ENCODE measurements at places on chromosomes 4 and X. TPM values are rescaled to one million over a fixed set of nuclear protein-coding genes. Genes with fewer than 3 reads are reported as not detected.
A peak's percentile ranks its signal among the peaks of the same experiment; 100 is the strongest.

- no peak for DNase-seq
- peaks cover 4% of the 10 kb centered on the region for H3K36me3 ChIP-seq
- peak overlapping the region; percentile 82 for H3K27ac ChIP-seq
- peak overlapping the region; percentile 66 for H3K4me3 ChIP-seq
- H3K4me1 ChIP-seq = 0 out of 2 replicates have a peak, but pooled peaks cover 2% of the 10 kb centered on the region
Measured at GRCh38 chr4:87391576-87392054, 627 bp upstream of the HSD17B11 start.

DNA sequence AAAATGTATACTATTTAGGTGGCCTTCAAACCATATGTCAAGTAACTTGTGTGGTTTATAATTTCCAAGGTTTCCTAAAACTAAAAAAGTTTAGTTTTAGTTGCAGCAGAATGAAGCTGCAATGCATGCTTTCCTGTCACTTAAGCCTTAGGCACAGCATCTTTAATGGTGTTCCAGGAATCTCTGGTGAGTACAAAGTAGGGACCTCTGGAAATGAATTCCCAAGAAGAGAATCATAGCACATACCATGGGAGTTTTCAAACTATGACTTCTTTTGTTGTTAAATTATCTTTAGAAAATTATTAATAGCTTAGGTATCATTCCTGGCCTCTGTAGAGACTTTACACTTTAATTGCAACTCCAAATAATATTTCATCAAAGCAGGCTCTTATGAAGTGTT, 1005.9 kb upstream of the PABPC4L start:
- H3K27ac ChIP-seq = no peak overlapping the region
- no peak overlapping the region for H3K4me3 ChIP-seq
- H3K27me3 ChIP-seq = no peaks in the 10 kb centered on the region
- H3K36me3 ChIP-seq = no peaks in the 10 kb centered on the region

GRCh38 chr4:36187723-36188333, 56.5 kb downstream of the ARAP2 start:
- no peak overlapping the region for H3K4me3 ChIP-seq
- H3K27me3 ChIP-seq = no peaks in the 10 kb centered on the region

DNA sequence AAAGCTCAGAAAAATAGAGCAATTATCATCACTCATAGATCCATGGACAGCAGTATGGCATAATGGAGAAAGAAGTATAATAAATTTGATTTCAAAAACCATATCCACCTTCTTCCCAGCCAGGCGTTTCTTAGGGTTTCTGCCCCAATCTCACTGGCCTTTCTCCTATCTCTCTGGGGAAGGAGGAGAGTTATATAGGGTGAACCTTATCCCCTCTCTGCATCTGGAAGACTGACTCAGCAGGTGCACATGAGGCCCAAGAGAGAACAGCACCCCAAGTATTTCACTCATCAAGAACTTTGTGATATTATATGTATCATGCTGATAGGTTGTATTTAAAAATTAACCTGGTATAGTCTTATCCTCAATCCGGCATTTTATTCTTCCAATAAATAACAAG, 318.8 kb upstream of the RASGEF1B start:
- no peak overlapping the region for H3K4me3 ChIP-seq
- H3K36me3 ChIP-seq = no peaks in the 10 kb centered on the region
- DNase-seq = no peak
- no peaks in the 10 kb centered on the region for H3K4me1 ChIP-seq
- no peaks in the 10 kb centered on the region for H3K27me3 ChIP-seq
- no peak overlapping the region for H3K27ac ChIP-seq

- H3K4me3 ChIP-seq = no peak overlapping the region
- peaks cover 11% of the 10 kb centered on the region for H3K4me1 ChIP-seq
- no peaks in the 10 kb centered on the region for H3K27me3 ChIP-seq
- H3K27ac ChIP-seq = peak overlapping the region; percentile 49
- peak; percentile 45 for DNase-seq
- H3K36me3 ChIP-seq = no peaks in the 10 kb centered on the region
Measured at GRCh38 chr4:9996319-9997110, 24.8 kb downstream of the SLC2A9 start.

GRCh38 chr4:76569225-76569624, 134.2 kb downstream of the SHROOM3 start:
- no peaks in the 10 kb centered on the region for H3K27me3 ChIP-seq
- H3K27ac ChIP-seq = no peak overlapping the region
- H3K36me3 ChIP-seq = no peaks in the 10 kb centered on the region
- DNase-seq = no peak
- no peak overlapping the region for H3K4me3 ChIP-seq

DNA sequence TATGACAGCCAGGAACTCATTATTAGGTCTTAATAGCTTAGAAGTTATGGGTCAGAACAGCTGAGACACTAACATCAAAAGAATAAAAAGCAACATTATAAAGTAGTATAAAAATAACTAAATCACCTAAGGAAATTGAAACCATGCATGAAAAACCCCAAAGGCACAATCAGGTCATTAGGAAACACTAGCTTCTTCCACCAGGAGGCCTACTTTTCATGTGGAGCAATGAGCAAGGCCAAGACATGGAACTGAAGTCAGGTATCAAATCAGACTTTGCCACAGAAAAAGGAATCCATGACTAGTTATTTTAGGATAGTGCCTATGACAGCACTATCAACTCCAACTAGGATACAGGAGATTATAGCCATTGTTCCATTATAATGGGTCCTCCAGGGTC, 7.9 kb downstream of the HUWE1 start:
- no peak overlapping the region for H3K27ac ChIP-seq
- no peak for DNase-seq
- H3K4me1 ChIP-seq = no peaks in the 10 kb centered on the region
- peaks cover 9% of the 10 kb centered on the region for H3K36me3 ChIP-seq

DNA sequence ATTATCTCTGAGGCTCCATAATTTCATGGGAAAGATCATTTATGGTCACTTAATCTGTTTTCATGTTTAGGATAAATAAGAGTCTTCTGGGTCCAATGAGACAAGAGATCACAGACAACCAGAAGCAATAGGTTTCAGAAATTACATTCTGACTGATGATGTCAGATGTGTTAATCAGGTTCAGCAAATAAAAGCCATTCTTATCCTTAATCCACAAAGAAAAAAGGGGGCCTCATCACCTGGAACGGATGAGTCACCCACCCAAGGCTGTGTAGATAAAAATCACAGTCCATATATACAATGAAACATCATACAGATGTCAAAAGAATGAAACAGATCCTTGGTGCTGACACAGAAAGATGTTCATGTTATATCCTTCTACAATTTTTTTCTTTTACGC, 36.6 kb downstream of the SYTL4 start:
- no peaks in the 10 kb centered on the region for H3K4me1 ChIP-seq
- H3K4me3 ChIP-seq = no peak overlapping the region
- no peak for DNase-seq
- H3K36me3 ChIP-seq = no peaks in the 10 kb centered on the region

DNA sequence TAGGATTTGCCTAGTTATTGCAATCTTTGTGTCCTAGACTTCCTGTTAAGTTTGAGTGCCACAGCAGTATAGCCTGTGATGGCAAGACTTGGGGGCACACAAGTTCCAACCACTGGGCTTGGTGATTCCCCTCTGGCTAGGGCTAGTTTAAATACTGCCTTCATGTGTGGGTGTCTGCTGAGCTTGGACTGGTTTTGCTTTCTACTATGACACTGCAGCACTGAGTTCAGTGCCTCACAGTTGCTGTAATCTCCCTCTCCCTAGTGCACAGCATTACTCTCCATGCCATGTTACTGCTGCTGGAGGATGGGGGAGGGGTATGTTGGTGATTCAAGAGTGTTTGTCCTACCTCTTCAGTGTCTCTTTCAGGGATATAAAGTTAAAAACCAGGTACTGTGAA, 379.6 kb downstream of the IL15 start:
- H3K27ac ChIP-seq = no peak overlapping the region
- peak; percentile 12 for DNase-seq
- no peaks in the 10 kb centered on the region for H3K27me3 ChIP-seq
- no peaks in the 10 kb centered on the region for H3K36me3 ChIP-seq

- no peak overlapping the region for H3K4me3 ChIP-seq
- no peak for DNase-seq
- H3K27me3 ChIP-seq = peaks cover 2% of the 10 kb centered on the region
- no peaks in the 10 kb centered on the region for H3K36me3 ChIP-seq
- H3K4me1 ChIP-seq = no peaks in the 10 kb centered on the region
- no peak overlapping the region for H3K27ac ChIP-seq
Measured at GRCh38 chrX:55521687-55522086, 32.0 kb upstream of the USP51 start.

GRCh38 chr4:183158062-183158461, 59.0 kb downstream of the WWC2 start:
- no peak overlapping the region for H3K4me3 ChIP-seq
- H3K36me3 ChIP-seq = no peaks in the 10 kb centered on the region
- no peaks in the 10 kb centered on the region for H3K27me3 ChIP-seq
- H3K4me1 ChIP-seq = peaks cover 12% of the 10 kb centered on the region
- H3K27ac ChIP-seq = peak overlapping the region; percentile 62

- no peaks in the 10 kb centered on the region for H3K36me3 ChIP-seq
- no peak for DNase-seq
- no peaks in the 10 kb centered on the region for H3K27me3 ChIP-seq
- no peak overlapping the region for H3K27ac ChIP-seq
Measured at GRCh38 chr4:44674471-44674870, 3.7 kb upstream of the GUF1 start.

DNA sequence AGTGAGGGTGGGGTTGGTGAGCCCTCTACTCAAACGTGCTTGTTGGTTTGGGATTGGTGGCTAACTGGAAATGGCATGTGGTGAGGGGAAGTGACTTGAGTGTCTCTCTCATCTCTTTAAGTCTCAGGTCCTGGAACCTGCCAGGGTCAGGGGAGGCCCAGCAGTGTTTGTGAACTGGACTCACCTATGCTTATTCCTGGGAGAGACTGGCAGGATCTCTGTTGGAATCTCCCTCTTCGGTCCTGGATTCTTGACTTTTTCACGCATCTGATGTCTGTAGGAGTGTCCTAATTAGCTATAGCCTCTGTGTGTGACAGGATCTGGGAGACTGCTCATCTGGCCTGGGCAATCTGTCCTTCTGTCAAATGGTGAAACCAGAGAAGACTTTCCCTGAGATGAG, 7.2 kb upstream of the EFNB1 start:
- DNase-seq = no peak
- H3K36me3 ChIP-seq = no peaks in the 10 kb centered on the region
- no peaks in the 10 kb centered on the region for H3K4me1 ChIP-seq
- H3K27ac ChIP-seq = no peak overlapping the region

GRCh38 chrX:83845397-83845796, 15.5 kb upstream of the CYLC1 start:
- no peaks in the 10 kb centered on the region for H3K4me1 ChIP-seq
- H3K27me3 ChIP-seq = no peaks in the 10 kb centered on the region
- no peak overlapping the region for H3K27ac ChIP-seq
- no peaks in the 10 kb centered on the region for H3K36me3 ChIP-seq

The KIF4A gene
- total RNA-seq = 19.0 TPM

The HGFAC gene
- total RNA-seq = not detected

The GK2 gene
- not detected for total RNA-seq

The WDR13 gene
- total RNA-seq = 62.7 TPM

The OCIAD1 gene
- 86.9 TPM for total RNA-seq

All from IMR-90 (cell line).